NCI-H2081 (cell line): ENCODE measurements at places on chromosomes 2 and 18.

DNA sequence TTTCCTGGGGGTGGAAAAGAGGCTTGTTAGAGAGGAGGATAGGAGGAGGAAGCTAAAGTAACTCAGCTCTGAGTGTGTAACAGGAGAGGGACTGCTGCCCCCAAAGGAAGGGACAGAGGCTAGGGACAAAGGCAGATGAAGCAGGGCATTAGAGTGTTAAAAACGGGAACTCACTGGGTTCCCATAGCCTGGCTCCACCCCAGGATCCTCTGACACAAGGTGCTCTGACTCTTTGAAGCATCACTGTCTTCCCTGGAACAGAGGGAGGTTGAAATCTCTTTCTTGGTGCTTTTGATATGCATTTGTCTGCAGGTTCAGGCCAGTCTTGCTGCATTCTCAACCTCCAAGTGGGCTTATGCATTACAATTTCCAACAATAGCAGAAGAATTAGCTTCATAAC lies 22.9 kb downstream of the IL36A start:
- DNase-seq, result no peak

DNA sequence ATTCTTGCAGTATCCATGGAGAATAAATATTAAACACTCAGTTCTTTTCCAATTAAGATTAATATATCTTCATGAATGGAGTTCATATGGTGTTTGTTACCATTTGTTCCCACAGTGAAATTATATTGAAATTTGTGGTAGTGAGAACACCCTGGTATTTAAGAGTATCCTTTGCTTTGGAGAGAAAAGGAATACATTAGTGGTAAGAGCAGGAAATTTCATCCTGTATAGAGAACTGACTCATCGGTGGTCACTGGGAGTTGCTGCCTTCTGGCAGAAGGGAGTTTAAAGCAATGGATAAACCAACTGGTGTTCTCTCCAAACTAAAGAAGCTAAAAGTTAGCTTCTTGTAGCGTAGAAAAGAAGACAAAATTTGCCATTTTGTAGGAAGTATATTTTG lies 107.3 kb downstream of the MYO1B start:
- DNase-seq, result no peak

- DNase-seq, result no peak
These were observed 82.7 kb downstream of the MRO start for GRCh38 chr18:50737127-50737526.

- DNase-seq, result no peak
These were observed 73.0 kb upstream of the KCTD1 start for GRCh38 chr18:26621161-26622026.

DNA sequence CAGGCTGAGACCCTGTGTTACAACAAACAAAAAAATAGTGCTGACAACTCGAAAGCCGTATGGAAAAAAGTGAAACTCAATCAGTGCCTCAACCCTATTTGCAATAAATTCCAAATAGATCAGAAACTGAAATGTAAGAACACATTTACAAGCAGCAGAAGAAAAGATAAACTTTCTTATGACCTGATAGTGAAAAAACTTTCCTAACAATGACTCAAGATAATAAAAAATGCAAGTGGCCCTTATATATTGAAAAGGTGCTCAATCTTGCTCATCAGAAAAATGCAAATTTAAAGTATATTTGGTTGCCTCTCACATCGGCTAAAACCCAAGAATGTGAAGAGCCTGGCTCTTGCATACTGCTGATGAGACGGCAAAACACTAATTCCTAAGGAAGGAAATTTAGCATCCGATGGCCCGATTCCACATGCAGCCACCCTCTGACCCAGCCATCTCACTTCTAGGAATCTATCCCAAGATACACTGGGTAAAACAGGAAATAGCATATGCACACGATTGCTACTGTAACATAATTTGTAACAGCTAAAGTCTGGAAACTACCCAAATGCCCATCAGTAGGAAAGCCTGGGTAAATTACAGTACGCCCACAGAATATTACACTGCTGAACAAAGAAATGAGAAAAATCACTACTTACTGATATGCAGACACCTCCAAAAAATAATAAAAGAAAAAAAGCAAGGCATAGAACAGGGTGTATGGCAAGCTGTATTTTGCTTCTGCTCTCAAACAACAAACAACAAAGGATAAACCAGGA lies 56.8 kb downstream of the HDLBP start:
- no peak for DNase-seq

DNA sequence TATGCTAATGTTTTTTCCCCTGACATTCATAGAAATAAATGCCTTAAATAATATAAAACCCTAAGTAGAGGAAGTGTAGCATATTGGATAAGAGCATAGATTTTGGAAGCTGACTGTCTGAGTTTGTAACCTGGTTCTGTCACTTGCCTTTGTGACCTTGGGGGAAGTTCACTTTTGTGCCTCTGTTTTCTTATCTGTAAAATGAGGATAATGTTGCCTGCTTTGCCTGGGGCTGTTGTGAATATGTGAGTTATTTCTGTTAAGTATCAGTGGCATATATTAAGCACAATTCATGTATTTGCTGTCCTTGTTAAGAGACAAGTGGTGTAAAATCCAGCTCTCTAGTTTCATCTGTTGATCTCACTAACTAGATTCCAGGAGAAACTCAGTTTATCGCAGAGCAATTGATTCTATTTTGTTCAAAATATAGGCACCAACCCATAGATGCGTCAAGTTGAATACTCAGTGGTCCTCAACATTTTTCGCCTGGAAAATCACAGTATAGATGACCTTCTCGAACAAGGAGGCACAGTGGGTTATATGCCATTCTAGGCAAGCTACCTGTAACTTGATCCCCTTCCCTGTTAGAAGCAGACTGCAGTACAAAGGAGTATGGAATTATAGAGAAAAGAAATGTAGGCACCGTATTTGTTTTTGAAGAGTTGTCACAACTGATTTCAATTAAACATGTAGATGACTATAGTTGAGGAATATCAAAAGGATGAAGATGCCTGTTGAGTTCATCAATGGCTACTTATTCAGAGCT lies 67.0 kb downstream of the SOCS6 start:
- DNase-seq, result no peak
